ENCODE measurements at places on chromosomes 6 and 20.

- no peak for DNase-seq
Observed at GRCh38 chr20:62485062-62485700, 9.4 kb upstream of the GATA5 start.

DNA sequence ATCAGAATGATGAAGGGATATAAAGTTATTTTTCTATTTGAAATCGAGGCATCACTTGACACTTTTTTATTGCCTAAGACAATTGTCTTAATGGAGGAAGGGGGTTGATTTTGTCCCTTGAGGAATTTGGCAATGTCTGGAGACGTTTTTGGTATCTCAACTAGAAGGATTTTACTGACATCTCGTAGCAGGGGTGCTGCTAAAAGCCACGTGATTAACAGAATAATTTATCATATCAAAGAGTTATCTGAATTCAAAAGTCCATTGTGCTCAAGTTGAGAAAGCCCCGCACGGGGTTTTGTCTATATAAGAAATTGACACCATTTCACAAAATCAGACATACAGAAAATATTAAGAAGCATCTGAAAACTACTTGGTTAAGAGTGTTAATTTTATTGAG, 1.5 kb upstream of the TAAR6 start:
- no peak for DNase-seq

DNA sequence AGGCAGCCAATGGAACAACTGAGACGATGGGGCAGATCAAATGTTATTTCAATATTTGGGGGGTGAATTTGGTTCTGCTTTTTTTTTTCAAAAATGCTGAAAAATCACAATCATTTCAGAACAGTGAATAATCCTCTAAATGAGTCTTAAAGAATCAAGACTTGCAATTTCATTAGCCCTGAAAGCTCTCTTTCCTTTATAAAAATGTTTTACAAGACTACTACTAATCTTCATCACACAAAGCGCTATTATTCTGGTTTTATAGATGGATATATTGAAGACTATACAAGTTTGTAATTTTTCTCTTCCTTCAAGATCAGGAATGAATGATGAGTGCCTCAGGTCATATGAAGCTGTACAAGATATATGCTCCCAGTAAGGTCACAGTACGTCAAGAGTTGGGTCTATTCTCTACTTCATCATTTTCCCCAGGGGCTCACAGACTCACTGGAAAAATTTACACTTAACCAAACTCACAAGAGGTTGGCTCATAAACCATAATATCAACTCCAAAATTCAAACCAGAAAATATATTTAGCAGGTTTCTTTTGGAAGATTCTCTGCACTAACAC, 19.5 kb downstream of the RNF24 start:
- DNase-seq = no peak

GRCh38 chr20:48879612-48880245, 41.8 kb upstream of the ARFGEF2 start:
- no peak for DNase-seq

GRCh38 chr6:43909474-43910148, 139.6 kb downstream of the VEGFA start:
- no peak for DNase-seq

- DNase-seq = no peak
Observed at GRCh38 chr20:58877050-58877975, 24.8 kb downstream of the GNAS start.

DNA sequence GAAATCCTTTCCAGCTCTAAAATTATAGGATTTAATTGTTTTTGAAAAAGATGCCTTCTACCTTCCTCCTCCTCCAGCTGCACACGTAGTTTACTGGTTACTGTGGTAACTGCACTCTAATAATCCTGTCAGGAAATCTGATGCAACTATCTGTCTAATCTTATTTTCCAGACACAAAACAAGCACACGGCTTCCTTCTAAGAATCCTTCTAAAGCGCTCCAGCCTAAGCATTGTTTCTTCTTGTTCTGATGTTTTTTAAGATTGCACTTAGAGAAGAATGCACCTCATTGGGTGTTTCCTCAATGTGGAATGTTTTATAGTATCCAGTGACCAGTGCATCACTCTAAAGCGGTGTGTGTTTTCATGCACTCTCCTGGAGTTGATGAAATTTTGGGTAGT, 63.6 kb downstream of the CARMIL1 start:
- no peak for DNase-seq

GRCh38 chr6:133277900-133278545, 36.9 kb downstream of the EYA4 start:
- no peak for DNase-seq

DNA sequence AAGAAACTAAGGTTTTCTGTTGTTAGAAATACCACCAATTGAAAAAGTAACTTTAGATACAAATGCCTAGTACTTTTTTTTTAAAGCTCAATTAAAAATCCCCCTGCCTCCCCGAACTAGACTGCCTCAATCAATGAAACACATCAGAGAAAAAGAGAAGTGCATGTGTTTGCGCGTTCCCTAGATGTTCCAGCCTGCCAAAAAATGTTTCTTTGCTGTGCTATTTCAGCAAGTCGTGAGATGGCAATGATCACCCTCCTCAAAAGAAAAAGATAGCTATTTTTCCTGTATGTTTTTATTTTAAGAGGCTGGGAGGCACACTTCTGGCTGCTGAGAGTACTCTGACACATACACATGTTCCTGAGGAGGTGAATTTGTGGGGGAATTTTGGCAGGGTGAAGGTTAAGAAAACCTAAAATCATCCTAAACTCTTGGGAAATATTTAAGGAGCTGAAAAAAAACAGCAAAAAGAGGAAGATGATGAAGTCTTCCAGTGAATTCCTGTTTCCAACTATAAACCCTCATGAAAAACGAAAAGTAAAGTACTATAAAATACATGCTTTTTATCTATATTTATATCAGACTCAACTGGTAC, 114.8 kb downstream of the HIVEP2 start:
- DNase-seq = no peak

DNA sequence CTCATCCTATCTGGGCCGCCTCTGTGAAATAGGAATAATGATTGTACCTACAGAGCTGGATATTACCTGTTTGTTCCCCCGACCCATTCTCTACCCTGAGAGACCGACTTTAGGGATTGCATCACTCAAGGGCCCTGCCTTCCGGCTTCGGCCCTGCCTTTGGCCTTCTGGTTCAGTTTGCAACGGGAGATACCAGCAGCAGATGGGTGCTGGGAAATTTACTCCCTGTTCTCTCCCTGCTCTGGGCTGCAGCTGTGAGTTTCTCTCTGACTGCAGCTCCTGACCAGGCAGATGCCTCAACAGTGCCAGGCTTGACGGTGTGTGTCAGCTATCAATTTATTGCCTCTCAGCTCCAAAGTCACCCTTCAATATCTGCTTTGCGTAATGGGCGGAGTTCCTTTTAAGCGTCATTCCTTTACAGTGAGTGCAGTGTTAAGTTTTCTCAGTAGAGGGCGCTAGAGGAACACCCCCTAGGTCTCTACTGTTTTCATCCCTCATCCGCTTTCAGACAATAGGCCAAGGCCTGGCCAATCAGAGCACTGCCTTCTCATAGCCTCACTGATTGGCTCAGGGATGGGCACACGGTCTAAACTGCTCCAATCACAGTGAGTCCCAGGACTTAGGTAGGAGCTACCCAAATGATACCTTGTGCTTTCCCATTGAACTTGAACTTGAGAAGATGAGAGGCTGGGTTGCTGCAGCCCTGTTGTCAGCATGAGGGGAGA, 30.0 kb downstream of the KCNG1 start:
- peak; percentile 92 for DNase-seq

- peak; percentile 3 for DNase-seq
Observed at GRCh38 chr6:22471132-22471690, 98.2 kb upstream of the HDGFL1 start.

GRCh38 chr6:11404838-11405237, 132.7 kb upstream of the TMEM170B start:
- no peak for DNase-seq

DNA sequence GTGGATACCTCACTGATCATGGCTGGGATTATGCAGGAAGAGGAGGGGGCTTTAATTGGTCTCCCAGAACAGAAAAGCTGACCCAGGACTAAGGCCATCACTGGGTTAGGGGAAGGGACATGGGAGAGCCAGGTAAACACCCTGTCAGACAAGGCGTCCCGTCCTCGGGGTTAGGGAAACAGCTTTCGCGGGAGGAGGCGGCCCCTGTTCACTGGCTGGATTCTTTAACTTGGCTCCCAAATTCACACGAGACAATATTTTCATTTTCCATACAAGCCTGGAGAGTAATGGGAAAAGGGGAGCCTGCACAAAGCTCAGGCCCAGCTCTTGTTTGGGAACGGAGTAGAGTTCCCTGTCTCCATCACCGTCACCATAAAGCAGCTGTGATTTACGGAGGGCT, 29.3 kb downstream of the KCNK5 start:
- DNase-seq = no peak
